Right ventricle myocardium inferior (tissue), 1 donor: ENCODE measurements at places on chromosomes 2 and 18. TPM values are rescaled to one million over a fixed set of nuclear protein-coding genes. Genes with fewer than 3 reads are reported as not detected.

Gene COL4A3
- total RNA-seq: 5.5 TPM

Gene CHRNG
- total RNA-seq: not detected

Gene GTF3C2
- 17.3 TPM for total RNA-seq

Gene TMEM247
- not detected for total RNA-seq

Gene ARHGEF33
- 0.62 TPM for total RNA-seq

Gene LBH
- total RNA-seq: 133 TPM

Gene LPIN2
- total RNA-seq: 9.9 TPM
